ENCODE measurements at places on chromosomes 5 and 9. TPM values are rescaled to one million over a fixed set of nuclear protein-coding genes. Genes with fewer than 3 reads are reported as not detected.

DNA sequence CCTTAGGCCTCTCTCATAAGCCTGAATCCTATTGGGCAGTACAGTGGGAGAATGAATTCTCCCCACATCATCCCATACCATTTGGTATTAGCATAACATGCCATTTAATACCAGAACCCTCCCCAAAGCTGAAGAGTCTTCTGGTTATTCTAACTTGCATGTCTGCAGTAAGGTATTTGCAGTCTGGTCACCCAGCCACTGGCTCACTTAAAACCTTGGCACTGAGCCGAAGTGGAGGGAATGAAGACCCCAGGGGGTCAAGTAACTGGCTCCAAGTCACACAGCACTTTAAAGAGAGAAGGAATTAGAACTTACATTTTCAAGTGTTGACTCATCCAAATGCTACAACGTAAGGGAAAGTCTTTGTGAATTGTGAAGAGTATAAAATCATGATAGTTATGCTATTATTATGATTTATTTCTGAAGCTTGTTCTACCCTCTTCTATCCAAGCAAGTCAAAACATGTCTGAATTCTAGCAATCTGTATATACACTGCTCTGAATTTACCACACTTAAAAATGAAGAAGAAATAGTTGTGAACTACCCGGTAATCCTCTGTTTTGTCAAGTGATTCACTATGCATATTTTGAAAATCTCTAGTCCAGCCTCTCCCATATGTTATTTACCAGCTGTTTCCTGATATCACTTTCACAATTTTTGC lies 28.5 kb downstream of the GLRA1 start:
- no peak for DNase-seq

SLC6A3 gene
- total RNA-seq: 0.57 TPM

DNA sequence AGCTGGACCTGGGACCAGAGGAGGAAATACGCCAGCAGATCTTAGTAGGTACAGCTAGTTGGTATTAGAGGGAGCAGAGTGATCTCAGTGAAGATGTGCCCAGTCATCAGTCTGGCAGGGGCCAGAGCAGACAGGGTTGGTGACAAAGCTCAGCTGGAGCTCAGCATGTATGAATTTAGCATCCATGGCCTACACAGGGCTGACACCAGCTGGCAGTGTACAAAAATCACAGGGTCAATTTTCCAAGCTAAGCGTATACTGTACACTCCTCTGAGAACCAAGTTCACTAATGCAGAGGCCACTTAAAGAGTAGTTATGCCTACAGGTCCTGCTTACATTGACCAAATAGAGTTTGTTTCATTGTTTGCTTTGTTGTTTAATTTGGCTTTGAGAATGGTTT lies 146.6 kb downstream of the SLC24A2 start:
- DNase-seq: no peak

TAF9 gene
- total RNA-seq: 49.8 TPM

DNA sequence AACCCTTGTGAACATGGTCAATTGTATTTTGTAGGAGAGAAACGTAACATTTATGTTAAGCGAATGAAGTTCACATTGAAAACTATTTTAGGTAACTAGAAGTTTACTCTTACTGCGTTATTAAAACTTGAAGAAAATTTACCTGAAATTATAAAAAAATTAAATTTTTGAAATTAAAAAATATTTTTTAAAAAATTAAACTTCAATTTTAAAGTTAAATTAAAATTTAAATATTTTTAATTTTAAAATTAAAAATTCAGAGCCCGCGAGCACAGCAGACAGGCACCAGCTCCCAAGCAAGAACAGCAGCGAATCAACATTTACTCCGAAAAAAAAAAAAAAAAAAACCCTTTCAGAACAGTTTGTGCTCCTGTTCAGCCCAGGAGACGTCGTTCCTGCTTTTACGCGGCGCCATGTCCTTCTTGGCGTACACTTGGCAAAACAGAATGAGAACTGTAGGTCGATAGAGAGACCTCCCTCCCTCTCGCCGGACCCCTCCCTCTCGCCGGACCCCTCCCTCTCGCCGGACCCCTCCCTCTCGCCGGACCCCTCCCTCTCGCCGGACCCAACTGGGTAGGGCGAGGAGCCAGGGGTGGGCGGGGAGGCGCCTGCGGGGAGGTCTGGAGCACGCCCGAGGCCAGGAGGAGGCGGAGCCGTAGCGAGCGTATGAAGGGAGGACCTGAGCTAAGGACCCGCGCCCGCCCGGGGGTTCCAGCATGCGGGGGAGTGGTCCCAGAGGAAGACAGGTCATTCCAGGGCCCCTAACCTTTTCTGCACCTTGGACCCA lies 235.8 kb downstream of the ROR2 start:
- peak; percentile 85 for DNase-seq

- no peak for DNase-seq
Observed at GRCh38 chr5:113169720-113170119, 193.1 kb downstream of the DCP2 start.

- no peak for DNase-seq
Observed at GRCh38 chr5:73417303-73418034, 31.1 kb downstream of the FOXD1 start.
